ENCODE measurements at places on chromosomes 4 and X.

DNA sequence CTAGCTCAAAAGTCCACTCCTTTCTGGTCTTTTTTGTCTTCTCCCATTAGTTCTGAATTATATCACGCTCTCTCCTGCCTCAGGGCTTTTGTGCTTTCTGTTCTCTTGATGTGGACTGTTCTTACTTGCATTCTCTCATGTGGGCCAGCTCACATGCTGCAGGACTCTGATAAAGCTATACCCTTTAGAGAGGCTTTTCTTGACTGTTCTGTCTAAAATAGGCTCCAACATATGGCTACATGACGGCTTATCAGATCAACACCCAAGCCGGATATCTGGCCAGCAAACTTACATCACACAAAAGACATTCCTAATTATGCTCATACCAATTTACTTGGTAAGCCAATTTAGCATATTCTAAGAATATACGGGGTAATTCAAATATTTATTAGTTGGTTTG lies 1494.5 kb downstream of the TECRL start:
- no peak for DNase-seq

DNA sequence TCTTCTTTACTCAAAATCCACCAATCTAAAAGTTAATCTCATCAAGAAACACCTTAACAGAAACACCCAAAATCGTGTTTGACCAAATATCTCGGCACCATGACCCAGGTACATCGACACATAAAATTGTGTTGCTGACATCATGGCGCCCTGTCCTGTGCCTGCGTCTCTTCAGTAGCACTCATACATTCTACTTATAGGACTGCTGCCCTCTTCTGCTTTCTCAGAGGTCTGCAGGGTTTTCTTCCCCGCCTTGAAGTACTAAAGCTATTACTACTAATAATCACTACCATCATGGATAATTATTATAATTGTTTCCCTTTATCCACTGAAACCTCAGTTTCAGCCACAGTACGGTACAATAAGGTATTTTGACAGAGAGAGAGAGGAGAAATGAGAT lies 1403.1 kb upstream of the TENM3 start:
- DNase-seq, result no peak

GRCh38 chr4:95591278-95591677 lies 42.5 kb upstream of the UNC5C start:
- no peak for DNase-seq

DNA sequence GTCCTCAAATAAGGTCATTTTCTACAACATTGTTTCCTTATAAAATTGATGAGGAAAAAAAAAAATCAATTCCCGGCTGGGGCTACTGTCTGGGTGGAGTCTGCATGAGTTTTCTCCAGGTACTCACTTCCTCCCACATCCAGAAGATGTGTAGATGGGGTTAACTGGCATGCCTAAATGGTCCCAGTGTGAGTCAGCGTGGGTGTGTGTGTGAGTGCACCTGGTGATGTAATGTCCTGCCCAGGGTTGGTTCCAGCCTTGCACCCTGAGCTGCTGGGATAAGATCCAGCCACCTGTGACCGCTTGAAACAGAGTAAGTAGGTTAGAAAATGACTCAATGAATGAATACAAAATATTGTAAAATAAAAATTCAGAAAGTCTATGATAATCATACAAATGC lies 11.1 kb downstream of the USP26 start:
- no peak for DNase-seq

- peak; percentile 64 for DNase-seq
Observed at GRCh38 chr4:80265571-80266252, 752 bp upstream of the FGF5 start.

DNA sequence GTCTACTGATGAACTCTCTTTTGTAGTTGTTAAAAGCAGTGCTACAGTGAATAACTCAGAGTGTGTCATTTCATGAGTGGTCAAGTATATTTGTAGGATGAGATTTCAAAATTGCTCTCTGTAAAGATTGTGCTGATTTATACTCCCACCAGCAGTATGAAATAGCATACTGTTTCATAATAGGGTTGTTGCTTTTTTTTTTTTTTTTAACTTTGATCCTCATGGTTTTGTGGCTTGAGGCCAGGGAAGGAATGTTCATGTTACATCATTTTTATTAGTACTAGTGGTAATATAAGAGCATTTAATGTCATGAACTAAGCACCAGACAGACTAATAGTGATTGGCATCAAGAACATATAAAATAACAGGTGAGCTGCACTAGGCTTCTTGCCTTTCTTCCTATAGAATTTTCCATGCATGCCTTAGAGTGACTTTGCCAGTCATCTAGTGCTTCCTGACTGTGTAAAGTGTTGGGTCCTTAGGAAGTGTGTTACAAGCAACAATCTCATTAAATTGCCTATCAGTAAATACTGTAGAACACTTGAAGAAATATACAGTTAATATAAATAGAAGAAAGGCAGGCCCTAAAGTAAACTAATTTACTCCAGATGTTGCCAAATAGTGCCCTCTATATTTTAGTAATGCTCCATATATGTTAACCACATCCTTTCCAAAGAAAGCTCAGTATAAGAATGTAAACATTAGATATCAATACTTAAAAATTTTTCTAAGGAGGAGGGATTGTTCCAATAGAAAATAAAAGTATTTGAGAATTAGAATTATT lies 38.6 kb upstream of the MSMO1 start:
- peak; percentile 20 for DNase-seq

GRCh38 chrX:100904433-100904832 lies 24.3 kb downstream of the XKRX start:
- DNase-seq, result no peak

DNA sequence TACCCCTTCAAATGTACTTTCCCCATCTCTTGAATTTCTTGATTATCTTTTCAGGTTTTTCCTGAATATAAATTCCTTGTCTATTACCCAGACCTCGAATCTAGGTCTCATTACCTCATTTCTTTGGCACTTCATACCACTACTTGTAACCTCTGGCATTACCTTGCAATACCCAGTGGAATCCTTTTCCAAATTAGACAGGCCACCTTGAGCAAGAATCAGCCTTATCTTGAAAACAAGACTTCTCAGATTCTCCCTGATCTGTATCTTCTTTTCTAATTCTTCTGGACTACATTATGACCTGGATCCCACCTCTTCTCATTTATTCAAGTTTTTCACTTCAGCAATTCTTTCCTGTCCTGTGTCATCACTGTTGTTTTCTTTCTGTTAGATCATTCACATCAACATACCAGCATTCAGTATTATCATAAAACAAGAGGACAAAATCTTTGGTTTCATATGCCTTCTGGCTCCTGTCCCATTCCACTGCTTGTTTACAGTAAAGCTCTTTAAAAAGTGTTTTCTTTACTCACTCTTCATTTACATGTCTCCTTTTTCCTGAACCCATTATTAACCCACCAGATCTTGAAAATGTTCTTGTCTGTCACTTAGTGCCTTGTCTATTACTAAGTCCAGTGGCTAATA lies 275.6 kb upstream of the HS3ST1 start:
- no peak for DNase-seq

GRCh38 chr4:7169134-7169533 lies 23.2 kb upstream of the SORCS2 start:
- DNase-seq, result no peak

DNA sequence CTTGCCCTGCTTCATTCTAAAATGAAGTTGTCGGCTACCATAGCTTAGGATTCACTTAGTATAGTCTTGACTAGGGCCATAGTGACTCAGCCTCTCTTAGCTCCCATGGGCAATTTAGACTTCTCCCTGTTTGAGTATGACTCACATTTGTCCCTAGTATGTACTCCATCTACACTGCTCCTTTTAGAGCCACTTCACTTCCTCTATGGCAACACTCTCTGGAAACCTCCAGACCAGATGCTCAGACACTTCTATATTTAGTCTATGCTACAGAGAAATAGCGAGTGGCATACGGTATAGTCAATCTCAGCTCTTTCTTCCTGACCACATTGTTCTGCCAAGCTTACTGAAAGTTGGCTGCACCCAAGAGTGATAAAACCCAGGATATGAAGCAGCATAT lies 11.2 kb downstream of the MEPE start:
- peak; percentile 98 for DNase-seq

GRCh38 chr4:147704846-147705245 lies 20.9 kb upstream of the PRMT9 start:
- DNase-seq, result no peak

- no peak for DNase-seq
Observed at GRCh38 chr4:47065051-47065481, 33.7 kb downstream of the GABRB1 start.

DNA sequence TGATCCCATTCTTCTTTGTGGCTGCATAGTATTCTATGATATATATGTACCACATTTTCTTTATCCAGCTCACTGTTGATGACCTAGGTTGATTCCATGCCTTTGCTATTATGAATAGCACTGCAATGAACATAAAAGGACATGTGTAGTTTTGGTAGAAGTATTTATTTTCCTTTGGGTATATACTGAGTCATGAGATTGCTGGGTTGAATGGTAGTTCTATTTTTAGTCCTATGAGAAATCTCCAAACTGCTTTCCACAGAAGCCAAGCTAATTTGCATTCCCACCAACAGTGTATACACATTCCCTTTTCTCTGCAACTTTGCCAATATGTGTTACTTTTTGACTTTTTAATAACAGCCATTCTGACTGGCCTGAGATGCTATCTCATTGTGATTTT lies 278.3 kb downstream of the PCDH18 start:
- DNase-seq, result no peak

DNA sequence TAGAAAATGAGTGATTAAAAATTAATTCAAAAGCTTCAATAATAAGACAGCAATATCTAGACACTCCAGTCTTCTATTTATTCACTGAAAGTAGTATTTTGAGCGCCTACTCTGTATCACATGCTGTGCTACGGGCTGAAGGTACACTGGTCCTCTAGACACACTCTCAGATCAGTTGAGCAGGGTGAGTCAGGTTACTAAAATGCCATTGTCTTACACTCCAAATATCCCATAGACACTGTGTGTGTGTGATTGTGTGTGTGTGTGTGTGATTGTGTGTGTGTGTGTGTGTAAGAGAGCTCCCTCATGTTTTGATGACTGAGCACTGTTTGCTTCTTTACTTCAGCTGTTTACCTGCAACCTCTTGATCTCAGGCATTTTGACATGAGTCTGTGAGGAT lies 342.8 kb upstream of the BOD1L1 start:
- no peak for DNase-seq

DNA sequence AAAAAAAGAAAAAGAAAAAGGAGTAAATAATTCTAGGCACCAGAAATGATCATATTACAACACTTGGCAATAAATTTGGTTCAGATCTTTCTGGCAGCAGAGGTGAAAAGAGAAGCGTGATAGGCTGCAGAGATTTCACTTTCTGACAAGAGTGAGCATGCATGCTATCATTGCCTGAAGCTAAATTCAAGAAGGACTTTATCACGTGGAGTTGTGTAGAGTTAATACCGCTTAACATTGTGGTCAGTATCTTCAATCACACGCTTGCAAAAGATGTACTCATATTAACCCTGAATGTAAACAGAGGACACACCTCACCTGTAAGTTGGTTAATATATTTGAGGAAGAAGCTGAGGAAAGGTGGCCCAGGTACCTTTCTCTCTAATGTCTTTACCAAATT lies 31.4 kb upstream of the RBPJ start:
- no peak for DNase-seq
